ENCODE measurements at places on chromosomes 13 and 19. TPM values are rescaled to one million over a fixed set of nuclear protein-coding genes. Genes with fewer than 3 reads are reported as not detected.

Gene RXFP2
- not detected for total RNA-seq

Gene YJEFN3
- 0.28 TPM for total RNA-seq

Gene PCDH20
- not detected for total RNA-seq

Gene ZFP82
- 3.6 TPM for total RNA-seq

Gene NLRP12
- total RNA-seq, result 0.04 TPM

Gene LYL1
- 45.2 TPM for total RNA-seq

Gene FCAR
- total RNA-seq, result not detected

Gene MVB12A
- 36.1 TPM for total RNA-seq

- no peak for DNase-seq
These were observed 4.8 kb upstream of the CEBPA start for GRCh38 chr19:33306853-33307792.

GRCh38 chr13:43389983-43390382 is 366.6 kb downstream of the DNAJC15 start:
- DNase-seq, result no peak

DNA sequence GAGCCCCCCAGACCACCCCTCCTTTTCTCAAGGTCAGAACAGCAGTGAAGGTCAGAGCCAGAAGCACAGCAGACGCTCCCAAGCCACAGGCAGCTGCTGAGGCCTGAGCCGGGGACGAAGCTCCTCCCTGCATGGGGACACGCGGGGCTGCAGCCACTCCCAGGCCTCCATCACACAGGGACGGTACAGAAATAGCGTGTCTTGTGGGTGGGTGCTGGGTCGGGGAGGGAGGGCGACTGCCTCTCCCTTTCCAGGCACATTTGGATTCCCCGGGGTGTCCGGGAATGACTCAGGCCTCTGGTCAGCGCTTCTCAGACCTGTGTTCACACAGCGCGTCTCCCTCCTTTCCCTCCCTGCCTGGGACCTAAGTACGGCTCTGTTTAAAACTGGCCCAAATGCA is 33.2 kb downstream of the RASA3 start:
- no peak for DNase-seq

DNA sequence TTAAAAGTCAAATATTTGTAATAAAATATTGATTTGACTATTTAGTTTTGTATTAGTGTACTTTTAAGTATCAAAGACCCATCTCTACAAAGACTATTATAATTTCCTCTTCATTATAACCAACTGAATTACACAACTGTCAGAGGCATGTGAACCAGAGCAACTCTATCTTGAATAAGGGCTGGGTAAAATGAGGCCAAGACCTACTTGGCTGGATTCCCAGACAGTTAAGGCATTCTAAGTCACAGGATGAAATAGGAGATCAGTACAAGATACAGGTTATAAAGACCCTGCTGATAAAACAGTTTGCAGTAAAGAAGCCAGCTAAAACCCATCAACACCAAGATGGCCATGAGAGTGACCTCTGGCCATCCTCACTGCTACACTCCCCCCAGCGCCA is 36.2 kb upstream of the ATP12A start:
- DNase-seq, result no peak

GRCh38 chr13:76792731-76793347 is 93.4 kb downstream of the KCTD12 start:
- DNase-seq, result no peak

- no peak for DNase-seq
These were observed 24.5 kb downstream of the ATP4B start for GRCh38 chr13:113633485-113633873.

GRCh38 chr19:45553464-45553863 is 31.1 kb downstream of the OPA3 start:
- no peak for DNase-seq

DNA sequence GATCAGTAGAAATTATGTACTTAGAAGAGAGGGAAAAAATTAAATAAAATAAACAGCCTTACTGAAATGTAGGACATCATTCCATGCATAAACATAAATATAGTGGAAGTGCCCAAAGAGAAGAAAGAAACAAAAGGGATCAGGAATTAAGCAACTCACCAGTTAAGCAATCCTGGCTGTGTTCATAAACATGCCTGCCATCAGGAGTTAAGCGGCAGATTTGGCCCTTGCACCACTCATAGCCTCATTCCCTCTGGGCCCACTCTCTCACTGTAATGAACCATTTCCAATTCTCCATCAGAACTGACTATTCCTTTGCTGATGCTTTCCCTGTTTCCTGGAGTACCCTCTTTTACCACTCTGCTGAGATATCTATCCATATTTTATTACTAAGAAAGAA is 281.4 kb downstream of the LHFPL6 start:
- no peak for DNase-seq

DNA sequence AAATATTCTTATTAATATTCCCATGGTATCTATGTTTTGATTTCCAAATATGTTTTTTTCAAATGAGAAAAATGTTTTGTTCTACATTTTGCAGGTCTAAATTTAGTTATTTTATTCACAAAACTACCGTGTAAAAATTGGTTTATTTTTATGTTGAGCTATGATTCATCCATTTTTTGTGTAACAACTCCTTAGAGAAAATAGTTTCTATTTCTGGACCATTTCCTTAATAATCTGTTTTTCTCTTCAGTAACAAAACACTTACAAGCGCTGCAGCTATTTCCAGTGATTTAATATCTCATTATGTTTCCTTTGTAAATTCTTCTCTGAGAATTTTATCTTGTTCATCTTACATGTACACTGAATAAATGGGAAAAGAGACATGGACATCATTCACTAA is 550.7 kb upstream of the SLITRK5 start:
- DNase-seq, result no peak

DNA sequence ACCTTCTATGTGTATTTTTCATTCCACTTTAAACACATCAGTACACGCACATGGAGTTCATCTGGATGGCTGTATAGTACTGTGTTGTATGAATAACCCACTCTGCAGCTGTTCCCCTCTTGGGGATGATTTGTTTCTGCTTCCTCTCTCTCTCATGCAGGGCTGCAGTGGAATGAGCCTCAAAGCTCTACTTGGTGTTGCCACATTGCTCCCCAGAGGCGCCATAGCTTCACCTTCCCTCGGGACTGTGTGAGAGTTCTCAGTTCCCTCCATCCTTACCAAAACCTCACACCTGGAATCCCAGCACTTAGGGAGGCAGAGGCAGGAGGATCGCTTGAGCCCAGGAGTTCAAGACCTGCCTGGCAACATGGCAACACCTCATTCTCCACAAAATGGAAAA is 28.4 kb upstream of the GPR183 start:
- DNase-seq, result no peak

GRCh38 chr13:24103782-24104372 is 56.6 kb upstream of the SPATA13 start:
- DNase-seq, result no peak

DNA sequence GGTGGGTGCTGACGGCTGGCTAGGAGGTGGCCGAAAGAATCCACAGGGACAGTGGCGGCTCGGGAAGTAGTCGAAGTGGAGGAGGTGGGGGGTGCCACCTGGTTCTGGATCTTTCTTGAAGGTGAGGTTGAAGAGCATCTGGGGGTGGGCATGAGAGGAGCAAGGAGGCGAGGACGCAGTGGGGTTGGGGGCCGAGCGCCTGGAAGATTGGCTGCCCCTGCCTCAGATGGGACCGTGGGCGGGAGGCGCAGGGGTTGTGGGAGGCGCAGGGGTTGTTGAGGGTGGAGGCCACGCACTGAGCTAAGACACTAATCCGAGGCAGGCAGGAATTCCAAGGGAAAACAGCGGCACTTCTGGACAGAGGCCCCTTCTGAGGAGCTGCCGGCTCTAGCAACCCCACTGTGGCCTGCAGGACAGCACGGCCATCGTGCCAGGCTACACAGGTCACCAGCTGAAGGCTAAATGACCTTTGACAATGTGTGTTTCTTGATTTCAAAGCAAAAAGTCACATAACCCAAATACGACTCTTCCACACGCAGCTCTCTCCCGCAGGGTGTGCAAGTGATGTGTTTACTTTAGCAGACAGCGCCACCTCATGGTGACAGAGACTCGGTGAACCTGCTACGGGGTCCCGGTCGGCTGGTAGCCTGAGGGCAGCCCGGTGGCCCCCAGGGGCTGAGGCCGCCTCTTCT is 44.1 kb upstream of the RANBP3 start:
- DNase-seq, result peak; percentile 62

- no peak for DNase-seq
These were observed 100.2 kb downstream of the TEX26 start for GRCh38 chr13:31032528-31033113.

- peak; percentile 1 for DNase-seq
These were observed 28.7 kb downstream of the LACC1 start for GRCh38 chr13:43908156-43909126.

GRCh38 chr13:98937911-98938381 is 39.9 kb downstream of the DOCK9 start:
- DNase-seq, result no peak

DNA sequence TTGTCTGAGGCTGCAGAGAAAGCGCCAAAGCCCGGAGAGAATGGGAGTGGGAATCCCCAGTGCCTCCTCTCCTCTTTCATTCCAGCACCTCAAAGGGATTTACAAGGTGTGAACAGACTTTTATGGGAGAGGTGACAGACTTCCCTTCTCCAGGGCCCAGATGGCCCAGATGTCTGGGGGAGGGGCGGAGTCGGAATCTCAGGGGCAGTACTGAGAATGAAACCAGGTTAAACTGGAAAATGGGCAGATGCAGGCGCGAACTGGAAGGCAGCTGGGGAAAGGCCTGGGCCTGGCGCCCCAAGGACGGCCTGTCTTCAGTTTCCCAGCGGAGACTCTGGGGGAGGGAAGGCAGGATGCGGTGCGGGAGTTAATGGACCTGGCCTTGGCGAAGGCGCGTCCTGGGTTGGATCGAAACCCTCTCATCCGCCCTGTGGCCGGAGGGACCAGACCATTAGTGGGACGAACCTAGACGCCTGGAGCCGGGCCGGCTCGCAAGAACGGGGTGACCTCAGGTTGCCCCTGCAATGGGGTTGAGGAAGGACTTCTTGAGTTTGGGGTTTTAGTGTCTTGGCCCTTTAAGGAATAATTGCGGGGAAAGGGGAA is 592 bp upstream of the TRIP10 start:
- DNase-seq, result no peak

- no peak for DNase-seq
These were observed at the start of gene ELSPBP1 for GRCh38 chr19:47994209-47994802. Gene ELSPBP1, plus strand, starts transcription at chr19:47994632. Its CDS starts 14,036 bp downstream, at chr19:48008668.

GRCh38 chr19:7746903-7747884 is at the start of gene CD209:
Gene CD209, minus strand, starts transcription at chr19:7747534. Its CDS starts 23 bp downstream, at chr19:7747511.
- DNase-seq, result no peak

DNA sequence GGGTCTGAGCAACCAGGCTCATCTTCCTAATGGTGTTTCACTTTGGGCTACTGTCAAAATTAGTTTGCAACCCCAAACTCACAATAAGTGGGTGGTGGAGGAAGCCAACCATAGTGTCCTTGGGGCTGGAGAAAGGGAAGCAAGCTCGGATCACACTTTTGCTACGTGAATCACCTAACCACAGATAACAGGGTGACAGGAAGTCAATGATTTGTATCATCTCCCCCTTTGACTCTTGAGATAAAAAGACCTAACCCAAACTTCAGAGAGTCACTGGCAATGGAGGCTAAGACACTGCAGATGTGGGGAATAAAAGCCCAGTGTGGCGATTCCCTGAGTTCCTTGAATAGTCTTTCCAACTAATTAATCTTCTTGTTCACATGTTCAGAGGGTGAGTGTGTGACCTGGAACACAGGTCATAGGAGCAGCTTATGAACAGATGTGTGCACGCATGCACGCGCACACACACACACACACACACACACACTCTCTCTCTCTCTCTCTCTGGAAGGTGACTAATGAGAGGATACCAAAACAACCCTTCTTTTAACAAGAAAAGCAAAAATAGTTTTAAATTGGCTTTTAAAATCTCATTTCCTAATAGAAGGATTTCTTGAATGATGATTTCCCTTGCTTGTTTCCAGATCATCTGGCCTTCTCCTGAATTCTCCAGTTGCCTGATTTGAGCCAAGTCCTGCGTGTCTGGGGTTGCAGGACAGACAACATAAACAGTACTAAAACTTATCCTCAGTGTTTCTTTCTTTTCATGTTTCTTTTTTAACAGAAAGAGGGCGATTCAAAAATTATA is 21.2 kb upstream of the DOCK9 start:
- DNase-seq, result no peak

- no peak for DNase-seq
These were observed 694.4 kb upstream of the SLITRK5 start for GRCh38 chr13:86976521-86977324.

- DNase-seq, result no peak
These were observed 22.5 kb downstream of the CCDC8 start for GRCh38 chr19:46390866-46391265.

GRCh38 chr13:86569974-86570373 is 770.8 kb upstream of the SLITRK6 start:
- DNase-seq, result no peak

- DNase-seq, result no peak
These were observed 193.5 kb downstream of the PCDH17 start for GRCh38 chr13:57825066-57825465.

GRCh38 chr19:55546822-55547614 is 1.7 kb upstream of the SBK3 start:
- DNase-seq, result peak; percentile 87

DNA sequence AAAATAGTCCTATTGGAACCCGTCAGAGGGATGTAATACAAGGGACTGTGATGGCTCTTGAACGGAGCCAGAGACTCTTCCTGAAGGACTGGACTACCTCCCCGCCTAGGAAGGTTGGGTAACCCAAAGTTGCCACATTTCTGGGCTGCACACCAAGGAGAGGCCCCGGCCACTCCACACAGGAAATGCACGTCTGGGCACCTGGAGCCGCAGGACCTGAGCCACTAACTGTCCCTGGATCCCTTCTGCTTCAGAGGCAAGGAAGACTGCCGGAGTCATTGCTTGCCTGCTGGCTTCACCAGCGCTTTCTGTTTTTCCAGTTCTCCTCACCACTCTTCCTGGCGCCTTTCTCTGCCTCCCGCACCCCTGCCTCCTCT is 1.2 kb upstream of the FLT1 start:
- no peak for DNase-seq

- DNase-seq, result no peak
These were observed 15.9 kb downstream of the CBY2 start for GRCh38 chr13:45718063-45718462.
